ENCODE measurements at places on chromosomes 3 and 15. TPM values are rescaled to one million over a fixed set of nuclear protein-coding genes. Genes with fewer than 3 reads are reported as not detected.

The ZMYND10 gene
- 1.8 TPM for total RNA-seq

The ANKUB1 gene
- total RNA-seq = not detected

The SNX22 gene
- 43.0 TPM for total RNA-seq

The KBTBD13 gene
- not detected for total RNA-seq

The MUC20 gene
- 15.6 TPM for total RNA-seq

The LRRN1 gene
- 2.5 TPM for total RNA-seq

The CLRN1 gene
- not detected for total RNA-seq

The TRAT1 gene
- 0.58 TPM for total RNA-seq

The DNAJA4 gene
- 16.9 TPM for total RNA-seq

The GOLGA6D gene
- not detected for total RNA-seq

The ANKRD34C gene
- total RNA-seq = not detected

The SLC22A14 gene
- total RNA-seq = not detected

The OR5K2 gene
- not detected for total RNA-seq

The ZMAT3 gene
- 19.5 TPM for total RNA-seq

The CAND2 gene
- 1.00 TPM for total RNA-seq

The NMD3 gene
- total RNA-seq = 38.0 TPM

The FMN1 gene
- total RNA-seq = 1.2 TPM

The KLHL40 gene
- not detected for total RNA-seq

The NUP210 gene
- 166 TPM for total RNA-seq

The GOLGA8S gene
- 0.12 TPM for total RNA-seq

The SCAANT1 gene
- total RNA-seq = not detected

The SLC28A2 gene
- not detected for total RNA-seq

The VIPR1 gene
- total RNA-seq = 8.3 TPM

The NRROS gene
- total RNA-seq = 85.9 TPM

The DUOXA2 gene
- not detected for total RNA-seq

The MYLK gene
- total RNA-seq = not detected

The CPN2 gene
- not detected for total RNA-seq

The ADGRG7 gene
- not detected for total RNA-seq

The HYAL1 gene
- total RNA-seq = 0.30 TPM

The SAMMSON gene
- total RNA-seq = not detected

The GPR171 gene
- total RNA-seq = 1.6 TPM

The SLC2A2 gene
- total RNA-seq = not detected

The CLDN16 gene
- total RNA-seq = not detected

The TRMT10C gene
- 25.3 TPM for total RNA-seq

The COL6A5 gene
- total RNA-seq = not detected

The NR2E3 gene
- not detected for total RNA-seq

The GOLGA8T gene
- total RNA-seq = not detected

The BSN gene
- 0.20 TPM for total RNA-seq

The VPS13C gene
- total RNA-seq = 258 TPM
